ENCODE measurements at places on chromosomes 6 and 20. TPM values are rescaled to one million over a fixed set of nuclear protein-coding genes. Genes with fewer than 3 reads are reported as not detected.

DNA sequence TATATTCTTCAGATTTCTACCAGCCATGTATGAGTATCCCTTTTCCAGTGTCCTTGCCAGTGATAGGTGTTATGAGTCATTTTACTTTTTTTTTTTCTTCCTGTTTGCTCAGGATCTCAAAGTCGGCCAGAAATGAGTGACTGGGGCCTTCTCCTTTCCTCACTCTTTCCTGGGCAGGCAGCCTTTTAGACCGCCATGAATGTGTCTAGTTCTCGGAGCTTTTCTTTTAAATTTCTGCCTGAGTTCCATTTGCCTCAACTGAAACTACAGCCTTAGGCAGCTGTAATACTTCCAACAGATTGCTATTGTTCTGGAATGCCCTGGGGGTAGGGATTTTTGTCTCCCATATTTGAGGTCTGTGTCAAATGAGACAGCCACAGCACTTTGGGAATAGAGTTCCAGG, 83.7 kb downstream of the STXBP5 start:
- no peak for DNase-seq

DNA sequence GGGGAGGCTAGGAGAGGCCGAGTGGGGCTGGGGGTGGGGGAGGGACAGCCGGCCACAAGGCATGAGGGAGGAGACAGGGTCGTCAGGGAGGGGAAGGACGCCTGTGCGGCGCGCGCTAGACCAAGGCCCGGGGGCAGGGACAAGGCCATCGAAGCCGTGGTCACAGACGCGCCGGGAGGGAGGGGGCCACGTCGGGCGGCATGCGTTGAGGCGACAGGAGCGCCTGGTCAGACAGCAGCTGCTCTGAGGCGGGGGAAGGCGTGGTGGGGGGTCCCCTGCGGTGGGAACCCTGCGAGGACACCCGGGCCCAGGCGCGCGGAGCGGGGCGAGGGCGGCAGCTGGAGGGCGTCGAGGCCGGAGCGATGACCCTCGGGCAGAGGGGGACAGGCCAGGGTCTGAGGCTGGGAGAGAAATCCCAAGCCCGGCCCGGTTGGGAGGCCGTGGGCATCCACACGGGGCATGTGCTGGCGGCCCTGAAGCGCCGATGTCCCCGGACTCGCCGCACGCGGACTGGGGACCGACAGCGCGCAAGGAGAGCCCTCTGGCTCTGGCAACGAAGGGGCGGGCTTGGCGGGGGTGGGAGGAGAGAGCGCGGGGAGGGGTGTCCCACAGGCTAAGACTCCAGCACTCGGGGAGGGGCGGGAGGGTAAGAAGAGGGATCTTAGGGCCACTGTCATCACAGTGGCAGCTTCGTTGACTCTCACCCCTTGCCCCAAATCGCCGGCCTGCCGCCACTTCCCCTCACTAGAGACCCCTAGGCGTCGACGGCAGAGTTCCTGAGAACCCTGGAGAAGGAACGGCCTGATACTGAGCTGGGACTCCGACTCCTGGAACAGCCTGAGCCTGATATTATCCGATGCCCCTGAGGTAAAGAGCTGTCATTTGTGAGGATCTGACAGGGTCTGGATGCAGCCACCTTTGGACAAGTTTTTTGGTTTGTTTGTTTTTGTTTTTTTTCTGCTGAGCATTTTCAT, 5.0 kb downstream of the TMEM239 start:
- DNase-seq: no peak

GRCh38 chr20:24679448-24680047, 210.1 kb downstream of the SYNDIG1 start:
- no peak for DNase-seq

GRCh38 chr6:134883314-134883713, 66.6 kb downstream of the ALDH8A1 start:
- no peak for DNase-seq

- DNase-seq: no peak
Observed at GRCh38 chr6:131924881-131925474, 26.2 kb downstream of the CCN2 start.

DNA sequence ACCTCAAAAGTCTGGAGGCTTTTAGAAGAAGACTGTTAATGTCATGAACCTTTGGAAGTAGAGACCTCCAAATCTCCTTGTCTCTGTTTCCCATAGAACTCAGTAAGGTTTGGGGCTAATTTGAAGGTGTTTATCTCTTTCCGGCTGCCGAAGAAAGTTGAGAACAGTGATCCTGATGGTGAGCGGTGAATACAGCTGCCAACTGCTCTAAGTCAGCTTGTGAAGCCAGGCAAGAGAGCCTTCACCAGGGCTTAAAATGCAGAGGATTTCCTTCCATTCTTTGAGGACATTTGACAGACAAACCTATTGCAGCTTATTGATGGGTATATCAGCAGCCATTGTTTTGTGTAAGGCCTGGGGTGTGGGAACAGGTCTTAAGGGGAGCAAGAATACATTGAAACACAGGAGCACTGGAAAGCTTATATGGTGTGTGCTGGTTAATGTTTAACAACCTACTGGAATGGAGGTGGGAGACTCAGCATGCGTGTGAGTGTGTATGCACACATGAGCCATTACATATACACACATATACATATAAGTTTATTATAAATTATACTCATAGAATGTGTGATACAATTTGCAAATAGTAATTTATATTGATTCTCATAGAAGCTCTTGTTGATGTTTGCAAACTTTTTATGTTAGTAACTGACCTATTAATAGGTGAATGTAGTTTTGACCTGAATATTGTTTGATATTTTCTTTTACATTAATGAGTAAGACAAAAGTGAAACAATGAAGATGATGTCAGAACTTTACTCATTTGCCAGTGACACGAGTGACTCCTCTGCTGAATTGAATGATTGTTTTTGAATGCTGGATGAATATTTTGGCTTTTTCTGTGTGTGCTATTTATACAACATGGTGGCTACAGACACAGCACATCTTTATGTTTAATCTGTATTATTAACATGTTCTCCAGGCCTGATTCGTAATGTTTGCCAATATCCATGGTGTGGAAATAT, 18.1 kb downstream of the PLEKHG1 start:
- DNase-seq: no peak

GRCh38 chr6:9173229-9173628, 737.9 kb upstream of the SLC35B3 start:
- no peak for DNase-seq

DNA sequence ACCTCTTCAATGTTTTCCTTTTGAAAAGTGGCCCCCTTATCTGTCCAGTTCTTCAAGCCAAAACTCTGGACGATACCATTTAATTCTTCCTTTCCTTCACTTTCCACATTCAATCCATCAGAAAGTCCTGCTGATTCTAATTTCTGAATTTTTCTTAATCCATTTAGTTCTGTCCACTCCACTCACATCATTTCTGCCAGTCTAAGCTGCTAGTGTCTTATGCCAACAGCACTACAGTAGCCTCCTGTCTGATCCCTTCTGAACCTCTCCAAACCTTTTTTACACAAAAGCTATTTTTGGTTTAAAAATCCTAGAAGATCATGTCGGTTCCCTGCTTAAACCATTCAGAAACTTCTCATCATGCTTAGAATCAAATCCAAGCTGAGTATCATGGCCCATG, 24.5 kb upstream of the SNAP25 start:
- DNase-seq: no peak

GRCh38 chr6:91447530-91448254, 860.8 kb upstream of the MAP3K7 start:
- no peak for DNase-seq

DNA sequence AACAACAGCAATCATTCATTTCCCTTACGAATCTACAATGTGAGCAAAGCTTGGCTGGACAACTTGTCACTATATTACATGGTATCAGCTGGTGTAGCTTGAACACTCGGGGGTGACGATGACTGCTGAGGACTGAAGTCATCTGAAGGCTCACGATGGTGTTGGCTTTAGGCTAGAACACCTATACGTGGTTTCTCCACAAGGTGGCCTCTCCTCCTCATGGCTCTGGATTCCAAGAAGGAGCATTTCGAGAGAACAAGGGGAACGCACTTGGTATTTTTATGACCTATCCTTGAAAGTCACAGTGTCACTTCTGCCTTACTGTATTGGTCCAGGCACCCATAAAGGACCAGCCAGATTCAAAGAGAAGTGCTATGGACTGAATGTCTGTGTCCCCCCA, 37.5 kb upstream of the ADGRF1 start:
- DNase-seq: no peak

The C6orf132 gene
- 0.25 TPM for total RNA-seq
